ENCODE measurements at places on chromosomes 7 and 10.
A peak's percentile ranks its signal among the peaks of the same experiment; 100 is the strongest.

DNA sequence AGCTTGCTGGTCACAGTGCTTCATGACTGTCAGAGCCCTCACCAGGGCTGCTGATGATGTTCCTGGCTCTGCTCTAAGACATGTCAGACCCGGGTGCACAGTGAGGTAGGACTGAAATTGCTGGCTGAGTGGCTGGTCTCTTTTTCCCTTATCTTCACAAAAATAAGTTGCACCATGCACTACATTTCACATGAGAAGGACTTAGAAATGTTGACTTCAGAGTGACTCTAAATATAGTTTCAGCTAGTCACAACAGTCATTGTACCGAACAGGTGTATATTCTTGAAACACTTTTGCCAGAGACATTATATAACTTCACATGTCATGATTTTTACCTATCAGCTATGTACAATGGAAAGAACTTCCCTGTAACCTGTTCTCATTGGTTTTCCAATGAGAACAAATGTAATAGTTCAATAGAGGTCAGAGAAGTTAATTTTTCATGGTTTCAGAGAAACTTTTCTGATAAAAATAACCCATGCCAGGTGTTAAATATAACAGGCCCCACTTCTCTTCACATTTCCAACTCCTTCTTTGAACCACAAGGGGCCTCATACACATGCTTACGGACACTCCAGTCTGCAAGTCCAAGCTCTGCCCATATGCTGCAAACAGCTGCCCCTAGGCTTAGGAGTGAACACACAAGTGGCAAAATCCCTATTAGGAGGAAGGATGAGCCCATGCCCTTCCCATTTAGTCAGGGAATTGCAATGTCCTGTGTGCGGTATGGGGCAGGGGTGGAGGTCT lies 115.6 kb downstream of the CDK6 start:
- no peak for DNase-seq

DNA sequence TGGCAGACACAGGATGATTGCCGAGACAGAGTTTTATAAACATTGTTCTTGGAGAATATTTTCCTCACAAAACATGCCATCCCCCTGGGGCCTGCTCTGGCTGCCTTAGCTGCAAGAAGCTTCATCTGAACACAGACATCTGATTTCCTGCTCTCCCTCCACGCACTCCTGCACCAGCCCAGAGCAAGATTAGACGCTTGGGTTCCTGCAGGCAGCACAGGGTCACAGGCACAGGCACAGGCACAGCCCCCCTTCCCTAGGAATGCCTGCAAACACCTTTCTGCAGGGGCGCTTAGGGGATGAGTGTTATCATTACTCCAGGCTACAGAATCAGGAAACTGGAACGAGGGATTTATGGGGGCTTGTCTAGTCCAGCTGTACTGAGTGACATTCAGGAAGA lies 450.3 kb downstream of the GRID1 start:
- no peak for DNase-seq

GRCh38 chr10:100864978-100865377 lies 47.8 kb upstream of the SLF2 start:
- no peak for DNase-seq

DNA sequence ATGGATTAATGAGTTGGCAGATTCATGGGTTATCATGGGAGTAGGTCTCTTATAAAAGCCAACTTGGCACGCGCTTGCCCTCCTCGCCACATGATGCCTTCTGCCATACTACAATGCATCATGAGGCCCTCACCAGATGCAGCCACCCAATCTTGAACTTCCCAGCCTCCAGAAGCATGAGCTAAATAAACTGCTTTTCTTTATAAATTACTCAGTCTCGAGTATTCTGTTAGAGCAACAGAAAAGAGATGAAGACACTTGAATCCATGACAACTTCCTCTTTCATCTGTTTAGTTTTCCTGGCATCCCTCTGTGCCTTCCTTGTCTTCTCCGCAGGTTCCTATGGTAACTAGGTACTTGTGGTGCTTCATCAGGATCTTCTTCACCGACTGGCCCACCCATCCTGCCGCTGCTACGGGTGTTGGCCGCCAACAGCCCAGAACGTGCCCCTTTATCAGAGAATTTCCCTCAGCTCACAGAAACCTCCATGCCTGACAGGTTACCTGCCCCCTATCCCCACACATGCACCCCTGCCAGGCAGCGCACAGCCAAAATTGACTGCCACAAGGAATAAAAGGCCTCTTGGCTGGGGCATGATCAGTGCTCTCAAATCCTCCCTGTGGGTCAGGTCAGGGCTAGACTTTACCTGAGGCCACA lies 28.0 kb upstream of the PPIF start:
- DNase-seq: peak; percentile 39

DNA sequence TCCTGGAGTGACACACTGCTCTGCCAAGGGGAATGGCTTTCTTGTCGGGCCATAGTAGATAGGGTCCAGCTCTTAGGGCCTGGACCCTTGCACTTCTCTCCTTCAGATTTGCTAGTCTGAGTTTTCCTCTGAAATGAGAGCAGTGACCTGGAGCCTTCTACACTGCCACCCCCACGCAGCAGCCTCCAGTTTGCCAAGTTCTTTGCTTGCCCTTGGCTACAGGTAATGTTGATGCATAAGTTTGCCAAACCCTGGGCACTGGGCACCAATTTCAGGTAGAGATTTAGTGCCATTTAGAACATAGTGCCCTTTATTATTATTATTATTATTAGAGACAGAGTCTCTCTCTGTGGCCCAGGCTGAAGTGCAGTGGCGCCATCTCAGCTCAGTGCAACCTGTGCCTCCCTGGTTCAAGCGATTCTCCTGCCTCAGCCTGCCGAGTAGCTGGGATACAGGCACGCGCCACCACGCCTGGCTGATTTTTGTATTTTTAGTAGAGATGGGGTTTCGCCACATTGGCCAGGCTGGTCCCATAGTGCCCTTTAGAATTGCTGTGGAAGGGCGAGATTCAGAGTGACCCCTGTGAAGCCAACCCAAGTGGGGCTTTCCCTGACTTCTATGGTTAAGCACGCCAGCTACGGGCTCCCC lies 14.5 kb downstream of the EEPD1 start:
- no peak for DNase-seq

- DNase-seq: no peak
These were observed 7.2 kb downstream of the TAS2R16 start for GRCh38 chr7:122988333-122988732.

GRCh38 chr7:28592861-28593260 lies 180.5 kb downstream of the CREB5 start:
- DNase-seq: no peak

Measured in suppressor macrophage (primary cell).